AG04449 (cell line): ENCODE measurements at places on chromosomes 1 and 21.

DNA sequence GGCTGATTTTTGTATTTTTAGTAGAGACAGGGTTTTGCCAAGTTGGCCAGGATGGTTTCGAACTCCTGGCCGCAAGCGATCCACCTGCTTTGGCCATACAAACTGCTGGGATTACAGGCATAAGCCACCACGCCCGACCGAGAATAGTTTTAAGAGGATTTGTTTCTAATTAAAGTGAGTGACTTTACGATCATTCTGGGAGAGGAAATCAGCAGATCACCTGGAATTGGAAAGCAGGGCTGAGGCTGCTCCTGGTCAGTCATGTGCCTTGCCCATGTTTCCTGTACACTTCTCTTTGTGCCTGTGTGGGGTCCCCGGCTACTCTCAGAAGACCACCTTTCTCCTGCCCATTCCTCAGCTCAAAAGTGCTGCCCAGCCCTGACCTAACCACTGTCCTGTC lies 33.9 kb downstream of the ZBTB8B start:
- DNase-seq: no peak

DNA sequence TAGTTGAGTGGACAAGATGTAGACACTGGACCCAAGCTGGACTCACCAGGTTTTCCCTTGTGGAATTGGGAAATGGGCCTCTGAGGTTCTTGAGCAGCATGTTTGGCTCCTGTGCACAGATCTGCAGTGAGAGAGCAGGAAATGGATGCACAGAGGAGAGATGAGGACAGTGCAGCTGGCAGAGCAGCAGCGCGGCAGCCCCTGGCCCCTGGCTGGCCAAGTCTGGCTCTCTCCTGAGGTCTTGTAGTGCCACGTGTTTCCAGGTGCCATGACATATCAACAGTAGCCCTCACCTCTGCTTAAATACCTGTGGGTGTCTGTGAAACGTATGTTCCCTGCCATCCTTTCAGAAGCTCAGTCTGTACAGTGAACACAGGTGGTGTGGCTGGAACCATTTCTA lies 19.2 kb upstream of the BCL10 start:
- DNase-seq: no peak

- DNase-seq: no peak
These were observed 119.8 kb downstream of the SIK1 start for GRCh38 chr21:43306911-43307676.

DNA sequence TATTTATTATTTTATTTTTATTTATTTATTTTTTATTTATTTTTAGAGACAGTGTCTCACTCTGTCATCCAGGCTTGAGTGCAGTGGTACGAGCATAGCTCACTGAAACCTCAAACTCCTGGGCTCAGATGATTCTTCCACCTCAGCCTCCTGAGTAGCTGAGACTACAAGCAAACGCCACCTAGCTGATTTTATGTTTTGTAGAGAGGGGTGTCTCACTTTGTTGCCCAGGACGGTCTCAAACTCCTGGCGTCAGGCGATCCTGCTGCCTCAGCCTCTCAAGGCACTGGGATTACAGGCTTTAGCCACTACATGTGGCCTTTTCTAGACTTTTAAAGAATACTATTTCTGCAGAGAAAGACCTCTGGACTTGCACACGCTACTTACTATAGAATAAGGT lies 61.3 kb upstream of the C1orf53 start:
- no peak for DNase-seq

DNA sequence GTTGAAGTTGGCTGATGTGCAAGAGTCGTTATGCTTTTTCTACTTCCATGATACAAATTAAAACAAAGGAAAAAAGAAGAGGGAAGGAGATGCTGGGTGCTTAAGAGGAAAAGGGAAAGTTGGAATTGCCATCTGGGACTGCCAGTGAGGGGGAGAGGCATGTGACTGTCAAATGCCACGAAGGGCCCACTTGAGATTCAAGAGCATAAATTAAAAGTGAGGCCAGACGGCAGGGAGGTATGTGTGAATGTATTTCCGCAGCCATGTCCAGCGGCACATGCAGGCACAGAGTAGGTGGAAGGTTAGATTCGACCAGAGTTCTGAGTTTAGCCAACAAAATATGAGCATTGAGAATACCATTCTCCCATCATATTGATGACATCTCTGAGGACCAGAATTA lies 32.0 kb downstream of the NFASC start:
- no peak for DNase-seq

DNA sequence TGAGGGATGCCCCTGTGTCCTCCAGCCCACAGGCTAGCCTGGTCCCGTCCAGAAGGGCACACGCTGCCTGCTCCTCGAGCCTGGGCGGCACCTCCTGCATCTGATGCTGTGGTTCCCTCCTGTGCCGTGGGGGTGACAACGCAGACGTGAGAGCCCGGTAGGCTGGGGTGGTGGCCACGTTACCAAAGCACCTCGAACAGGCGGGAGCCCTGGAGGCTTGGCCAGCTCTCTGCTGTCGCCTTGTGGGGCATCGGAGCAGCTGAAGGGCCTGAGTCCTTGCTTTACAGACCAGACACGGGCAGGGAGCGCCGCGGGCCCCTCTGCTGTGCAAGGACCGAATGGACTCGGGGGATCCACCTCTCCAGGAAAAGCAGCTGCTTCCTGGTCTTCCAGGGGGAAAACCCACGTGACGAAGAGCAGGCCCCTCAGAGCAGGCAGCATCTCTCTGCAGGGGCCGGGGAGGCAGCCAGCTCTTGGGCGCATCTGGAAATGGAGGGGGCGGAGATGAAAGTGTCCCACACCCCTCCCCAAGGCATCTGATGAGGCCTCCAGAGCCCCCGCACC lies 133.3 kb downstream of the NPHP4 start:
- DNase-seq: no peak

DNA sequence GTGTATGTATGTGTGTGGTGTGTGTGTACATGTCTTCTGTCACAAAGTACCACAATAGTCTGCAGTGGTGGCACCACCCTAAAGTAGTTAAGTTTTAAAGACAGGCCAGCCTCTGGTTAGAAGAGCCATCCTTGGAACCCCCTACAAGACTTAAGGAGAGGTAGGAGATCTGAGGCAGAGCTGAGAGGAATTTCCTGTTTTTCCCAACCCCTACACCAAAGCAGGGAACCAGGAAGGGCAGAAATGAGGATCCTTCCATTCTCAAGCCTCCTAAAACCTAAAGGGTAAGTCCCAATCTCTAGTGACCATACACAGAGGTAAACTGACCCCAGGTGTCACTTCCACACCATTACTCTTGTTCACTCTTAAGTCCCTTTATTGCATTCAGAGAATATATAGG lies 11.1 kb downstream of the PEA15 start:
- DNase-seq: no peak

DNA sequence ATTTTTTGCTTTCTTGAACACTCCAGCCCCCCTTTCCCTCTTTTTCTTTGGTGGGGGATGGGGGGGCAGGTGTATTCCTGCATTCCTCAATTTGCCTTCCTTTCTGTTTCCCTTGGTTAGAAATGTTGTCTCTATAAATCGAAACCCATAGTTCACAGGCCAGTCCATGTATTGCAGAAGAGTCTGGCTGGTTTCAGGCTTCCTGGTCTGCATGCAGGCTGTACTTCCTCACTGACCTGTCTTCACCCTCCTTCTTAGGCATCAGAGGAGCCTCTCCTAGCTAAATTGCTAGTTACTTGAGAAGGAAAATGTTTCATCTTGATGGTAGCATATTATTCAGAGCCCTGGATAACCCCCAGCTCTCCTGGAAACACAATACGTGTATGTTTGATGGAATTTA lies 140.0 kb downstream of the SPATA46 start:
- no peak for DNase-seq

- DNase-seq: peak; percentile 81
These were observed 24.9 kb upstream of the GRHL3 start for GRCh38 chr1:24294228-24294672.

DNA sequence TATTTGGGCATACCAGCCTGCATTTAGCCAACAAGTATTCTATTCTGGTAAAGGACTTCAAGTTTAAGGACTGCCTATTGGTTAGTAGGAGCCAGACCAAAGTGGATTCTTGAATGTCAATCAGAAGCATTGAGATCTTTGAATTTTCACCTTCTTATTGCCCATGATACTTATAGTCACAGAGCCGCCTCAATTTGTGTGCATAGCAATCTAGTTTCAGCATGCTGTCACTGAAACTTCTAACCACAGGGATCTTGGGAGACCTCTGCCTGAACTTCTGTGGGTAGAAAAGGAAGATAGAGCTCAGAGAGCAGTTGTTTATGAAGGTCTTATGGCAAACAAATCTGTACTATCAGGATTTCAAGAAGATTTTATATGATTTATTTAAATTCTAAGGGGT lies 501.4 kb upstream of the USP24 start:
- no peak for DNase-seq

DNA sequence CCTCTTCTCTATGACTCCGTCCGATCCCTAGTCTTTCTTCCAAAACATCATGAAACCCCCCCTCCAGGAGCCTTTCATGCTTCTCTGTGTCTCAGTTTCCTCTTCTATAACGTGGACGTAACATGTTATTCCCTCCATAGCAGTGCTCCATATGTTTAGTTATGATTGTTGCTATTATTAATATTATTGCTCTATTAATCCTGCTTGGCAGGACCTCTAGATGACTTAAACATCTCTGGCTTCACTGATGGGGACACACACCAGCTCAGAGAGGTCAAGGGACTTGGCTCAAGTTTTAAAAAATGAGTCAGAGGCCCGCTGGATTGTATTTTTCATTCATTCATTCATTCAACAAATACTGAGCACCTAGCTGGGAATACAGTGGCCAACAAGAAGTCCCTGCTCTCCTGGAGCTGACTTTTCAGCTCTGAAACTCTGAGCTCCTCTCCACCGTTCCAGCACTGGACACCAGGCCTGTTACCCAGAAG lies 404 bp upstream of the CPLANE2 start:
- no peak for DNase-seq

- DNase-seq: no peak
These were observed 106.5 kb downstream of the SLC16A1 start for GRCh38 chr1:112849425-112850033.

DNA sequence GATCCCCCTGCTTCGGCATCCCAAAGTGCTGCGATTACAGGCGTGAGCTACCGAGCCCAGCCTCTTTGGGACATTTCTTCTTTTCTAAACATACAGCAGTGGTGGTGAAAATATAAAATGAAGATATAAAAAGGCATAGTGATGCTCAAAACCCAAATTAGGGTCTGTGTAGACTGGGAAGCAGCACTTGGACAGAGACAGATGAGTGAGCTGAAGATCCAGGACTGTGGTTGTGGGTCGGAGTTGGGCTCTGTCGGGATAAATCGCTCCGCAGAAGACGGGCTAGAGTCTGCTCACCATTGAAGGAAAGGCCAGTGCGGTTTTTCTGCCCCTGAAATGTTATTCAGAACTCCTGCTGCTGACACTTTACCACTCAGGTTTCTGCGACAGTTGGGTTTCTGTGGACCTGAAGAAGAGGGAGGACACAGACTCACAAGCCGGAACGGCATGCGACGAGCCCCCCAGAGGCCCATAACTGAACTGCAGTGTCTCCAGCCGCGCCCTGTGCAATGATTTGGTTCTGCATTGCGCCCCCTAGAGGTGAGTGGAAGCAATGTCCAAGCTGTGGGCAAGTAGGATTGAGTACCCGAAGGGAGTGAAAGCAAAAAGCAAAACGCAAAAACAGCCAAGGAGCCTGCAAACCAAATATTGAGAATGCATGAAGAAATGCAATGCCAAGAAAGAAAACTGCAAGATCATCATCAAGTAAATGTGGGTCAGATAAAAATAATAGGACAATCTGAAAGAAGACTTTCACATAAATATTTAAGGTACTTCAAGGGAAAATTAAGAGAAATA lies 66.6 kb downstream of the GABPA start:
- no peak for DNase-seq

DNA sequence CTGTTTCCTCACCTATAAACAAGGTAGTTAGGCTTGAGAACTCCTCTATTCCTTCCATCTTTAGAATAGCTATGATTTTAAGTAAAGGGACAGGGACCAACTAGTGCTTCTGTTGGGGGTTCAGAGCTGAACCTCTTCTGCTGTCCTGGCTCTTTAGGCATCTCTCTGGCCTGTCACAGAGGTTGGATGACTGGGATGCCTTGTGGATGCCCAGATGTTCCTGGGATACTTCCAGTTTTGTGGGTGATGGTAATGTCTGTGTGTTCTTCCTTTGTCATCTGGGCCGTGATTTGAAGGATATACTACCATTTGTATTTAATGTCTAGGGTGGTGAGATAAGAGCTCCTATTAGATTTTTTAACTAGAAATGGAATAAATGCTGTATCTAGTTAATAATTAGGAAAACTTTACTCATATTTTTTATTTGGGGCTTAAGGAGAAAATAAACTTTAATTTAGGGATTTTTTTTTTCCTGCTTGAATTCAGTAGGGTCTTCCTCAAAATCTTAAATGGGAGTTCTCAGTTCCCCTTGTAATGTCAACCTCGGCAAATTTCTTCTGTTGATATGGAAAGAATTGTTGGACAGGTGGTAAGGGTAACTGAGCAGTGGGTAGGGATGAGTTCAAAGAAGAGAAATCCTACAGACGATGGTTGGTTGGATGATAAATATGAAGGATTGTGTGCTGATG lies 47.2 kb downstream of the LAMC1 start:
- no peak for DNase-seq

GRCh38 chr1:78375996-78376395 lies 114.8 kb upstream of the PTGFR start:
- no peak for DNase-seq

- no peak for DNase-seq
These were observed 31.0 kb downstream of the PALMD start for GRCh38 chr1:99676876-99677275.

DNA sequence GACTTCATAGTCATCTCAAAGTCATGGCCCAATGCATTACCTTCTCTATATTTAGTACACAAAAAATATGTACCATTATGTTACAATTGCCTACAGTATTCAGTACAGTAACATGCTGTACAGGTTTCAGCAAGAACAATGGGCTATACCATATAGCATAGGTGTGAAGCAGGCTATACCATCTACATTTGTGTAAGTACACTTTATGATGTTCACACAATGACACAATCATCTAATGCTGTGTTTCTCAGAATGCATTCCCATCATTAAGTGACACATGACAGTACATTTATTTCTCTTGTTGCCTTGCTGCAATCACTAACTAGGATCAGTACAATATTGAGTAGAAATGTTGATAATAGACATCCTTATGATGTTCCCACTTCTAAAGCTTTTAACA lies 46.5 kb upstream of the NFIA start:
- no peak for DNase-seq

DNA sequence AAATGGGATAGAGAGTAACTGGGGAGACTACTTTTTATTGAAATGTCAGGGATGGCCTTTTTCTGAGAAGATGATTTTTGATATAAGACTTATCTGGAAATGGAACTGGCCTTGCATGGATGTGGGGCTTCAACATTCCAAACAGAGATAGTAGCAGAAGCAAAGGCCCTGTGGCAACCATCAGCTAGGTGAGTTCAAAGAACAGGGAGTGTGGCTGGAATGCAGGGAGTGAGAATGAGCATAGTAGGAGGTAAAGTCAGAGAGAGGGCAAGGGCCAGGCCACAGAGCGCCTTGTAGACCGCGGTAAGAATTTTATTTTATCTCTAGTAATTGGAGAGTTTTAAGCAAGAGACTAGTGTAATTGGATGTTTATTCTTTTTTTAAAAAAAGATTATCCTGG lies 227.0 kb upstream of the B3GALT2 start:
- no peak for DNase-seq
